AG09319 (cell line): ENCODE measurements at places on chromosomes 1 and 21.

DNA sequence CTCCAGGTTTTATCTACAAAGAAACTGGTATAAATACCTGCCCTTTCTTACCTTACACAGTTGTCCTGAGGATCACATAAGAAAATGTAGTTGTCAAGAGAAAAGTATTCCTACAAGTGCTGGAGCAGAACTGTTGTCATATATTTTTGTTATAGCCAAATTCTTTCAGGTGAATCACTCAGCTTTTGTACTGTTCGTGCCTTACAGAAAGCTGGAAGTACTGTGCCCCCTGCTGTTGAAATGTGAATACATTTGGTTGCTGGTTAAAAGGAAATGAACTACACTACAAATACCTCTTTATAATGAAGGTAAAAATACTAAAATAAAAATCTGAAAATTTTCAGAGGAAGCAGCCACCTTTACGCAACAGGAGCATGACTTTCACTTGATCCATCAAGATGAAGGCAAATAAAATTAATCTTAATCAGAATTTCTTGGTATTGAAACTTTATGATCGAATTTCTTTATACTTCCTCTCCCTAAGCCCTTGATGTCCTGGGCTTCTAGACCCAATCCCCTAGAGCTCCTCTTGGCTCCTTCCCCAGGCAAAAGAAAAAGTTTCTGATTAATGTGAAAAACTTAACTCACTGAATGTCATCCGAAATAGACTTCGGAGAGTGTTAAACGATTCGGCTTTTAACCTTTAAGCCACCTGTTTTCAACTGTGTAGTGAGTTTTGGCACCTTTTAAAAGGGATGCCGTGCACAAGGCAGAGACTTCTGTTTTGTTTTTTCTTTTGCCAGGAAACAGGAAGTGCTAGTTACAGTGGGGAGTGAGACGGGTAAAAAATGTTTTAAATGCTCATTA lies 12.5 kb downstream of the CHML start:
- DNase-seq: no peak

DNA sequence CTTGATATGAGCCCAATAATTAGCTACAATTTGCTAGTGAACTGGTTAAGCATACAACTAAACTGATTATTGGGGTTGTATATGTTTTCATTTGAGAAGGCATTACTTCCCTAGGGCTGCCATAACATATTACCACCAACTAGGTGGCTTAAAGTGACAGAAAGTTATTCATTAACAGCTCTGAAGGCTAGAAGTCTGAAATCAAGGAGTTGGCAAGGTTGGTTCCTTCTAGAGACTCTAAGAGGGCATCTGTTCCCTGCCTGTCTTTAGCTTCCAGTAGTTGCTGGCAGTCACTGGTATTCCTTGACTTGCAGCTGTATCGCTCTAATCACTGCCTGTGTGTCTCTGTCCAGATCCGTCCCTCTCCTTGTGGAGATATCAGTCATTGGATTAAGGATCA lies 86.3 kb downstream of the LHX9 start:
- DNase-seq: no peak

DNA sequence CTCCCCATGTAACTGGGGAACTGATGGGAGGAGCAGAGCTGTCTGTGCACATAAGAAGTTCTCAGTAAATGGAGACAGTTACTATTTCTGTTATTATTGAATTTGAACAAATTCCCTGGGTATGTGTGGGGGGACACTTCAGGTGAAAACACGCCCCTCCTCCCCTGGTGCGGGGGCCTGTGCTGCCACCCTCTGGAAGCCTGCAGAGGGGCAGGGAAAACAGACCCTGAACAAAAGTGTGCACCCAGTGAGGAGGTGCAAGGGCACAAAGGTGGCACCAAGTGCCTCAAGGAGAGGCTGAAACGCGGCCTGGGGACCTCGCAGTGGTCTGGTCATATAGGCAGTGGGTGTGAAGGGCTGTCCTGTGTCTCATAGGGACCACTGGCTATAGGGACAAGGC lies 18.2 kb upstream of the NADK start:
- DNase-seq: no peak

DNA sequence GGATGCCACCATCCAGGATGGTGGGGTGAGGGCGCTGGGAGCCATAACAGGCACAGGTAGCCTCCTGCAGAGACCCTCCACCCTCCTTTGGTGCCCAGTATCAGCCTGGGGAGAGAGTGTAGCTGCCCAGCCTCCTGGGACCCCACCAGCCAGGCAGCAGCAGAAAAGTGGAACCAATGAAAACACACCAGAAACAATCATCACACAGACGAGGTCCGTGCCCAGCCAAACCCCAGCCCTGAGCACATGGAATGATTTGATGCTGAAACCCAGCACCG lies 285.1 kb downstream of the PTPRU start:
- DNase-seq: no peak

DNA sequence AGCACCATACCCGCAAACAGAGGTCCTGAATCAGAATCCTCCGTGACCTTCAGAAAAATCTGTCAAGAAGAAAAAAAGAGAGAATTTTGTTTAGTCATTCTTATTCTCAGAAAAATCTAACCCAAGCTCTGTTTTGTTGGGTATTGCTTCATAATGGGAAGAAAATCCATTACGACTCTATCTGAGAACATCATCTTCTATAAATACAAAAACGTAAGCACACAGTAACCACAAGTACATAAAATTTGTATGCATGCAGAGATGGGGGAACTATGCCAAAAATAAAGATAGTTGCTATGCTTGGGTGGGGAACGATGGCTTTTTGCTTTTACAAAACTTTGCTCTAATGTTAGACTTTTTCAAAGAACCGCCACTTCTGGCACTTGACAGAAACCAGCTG lies 84.2 kb downstream of the ABCA4 start:
- no peak for DNase-seq

GRCh38 chr1:14949836-14950713 lies 203.5 kb upstream of the TMEM51 start:
- no peak for DNase-seq

GRCh38 chr21:24649691-24650090 lies 957.6 kb downstream of the MRPL39 start:
- DNase-seq: no peak

DNA sequence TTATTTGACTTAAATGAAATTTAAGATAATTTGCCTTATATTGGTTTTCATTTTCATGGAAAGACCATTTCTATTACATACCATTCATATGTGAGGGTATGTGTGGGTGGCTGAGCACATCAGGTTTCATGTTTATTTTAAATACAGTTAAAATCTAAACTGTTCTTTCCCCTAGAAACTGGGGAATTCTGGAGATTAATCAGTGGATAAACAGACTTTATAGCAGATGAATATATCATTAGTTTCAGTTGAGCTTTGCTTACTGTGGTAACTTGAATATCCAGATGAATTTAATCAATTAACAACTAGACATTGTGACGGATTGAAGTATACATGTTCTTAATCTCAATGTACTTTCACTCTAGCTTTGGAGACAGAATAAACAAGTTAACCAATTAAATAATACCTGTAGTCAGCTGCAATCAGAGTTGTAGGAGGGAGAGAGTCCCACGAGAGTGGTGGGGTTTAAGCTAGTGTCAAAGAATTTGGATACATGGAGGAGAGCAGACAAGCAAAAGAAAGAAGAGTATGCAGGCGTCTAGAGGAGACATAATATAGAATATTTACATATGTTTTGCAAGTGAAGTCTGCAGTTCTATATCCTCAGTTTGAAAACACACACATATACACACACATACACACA lies 97.6 kb downstream of the PDE4B start:
- no peak for DNase-seq

DNA sequence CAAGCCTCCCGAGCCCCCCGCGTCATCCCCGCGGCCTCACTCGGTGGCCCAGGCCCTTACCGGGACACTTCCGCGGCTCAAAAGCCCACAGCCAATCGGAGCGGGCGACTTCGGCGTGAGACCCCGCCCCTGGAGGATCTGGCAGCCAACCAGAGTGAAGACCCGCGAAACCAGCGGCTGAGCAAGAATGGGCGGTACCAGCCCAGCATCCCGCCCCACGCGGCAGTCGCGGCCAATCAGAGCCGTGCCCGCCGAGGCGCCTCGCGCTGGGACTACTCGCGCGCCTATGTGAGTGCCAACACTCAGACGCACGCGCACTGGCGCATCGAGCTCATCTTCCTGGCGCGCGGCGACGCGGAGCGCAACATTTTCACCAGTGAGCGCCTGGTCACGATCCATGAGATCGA lies 22.5 kb downstream of the DISP3 start:
- DNase-seq: no peak

DNA sequence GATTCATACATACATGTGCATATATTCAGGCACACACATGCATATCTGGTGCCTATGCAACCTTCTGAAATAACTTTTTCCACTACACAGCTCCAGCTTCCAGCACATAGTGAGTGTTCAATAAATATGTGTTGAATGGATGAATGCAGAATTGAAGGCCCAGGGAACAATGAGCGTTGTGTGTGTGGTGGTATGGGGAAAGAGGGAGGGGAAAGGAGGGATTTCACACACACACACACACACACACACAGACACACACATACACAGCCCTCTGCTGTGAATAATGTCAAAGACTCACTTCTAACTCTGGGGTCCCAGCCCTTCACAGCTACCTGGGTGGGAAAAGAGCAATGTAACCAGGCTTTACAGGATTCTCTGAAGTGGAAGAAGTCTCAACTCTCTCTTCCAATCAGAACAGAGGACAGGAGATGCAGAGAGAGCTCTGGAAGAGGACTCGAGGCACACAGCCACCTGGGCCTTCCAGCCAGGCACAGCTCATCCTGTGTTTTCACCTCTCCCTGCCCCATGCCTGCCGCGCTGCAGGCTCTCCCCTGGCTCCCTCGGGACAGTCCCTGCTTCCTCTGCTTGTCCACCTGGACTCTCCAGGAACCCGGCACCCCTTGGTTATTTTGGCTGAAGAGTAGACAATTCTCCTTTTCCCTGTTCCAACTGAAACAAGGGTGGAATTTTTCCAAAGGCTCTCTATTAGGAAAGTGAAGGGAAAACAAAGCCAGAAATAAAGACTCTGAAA lies 5.4 kb upstream of the IGSF8 start:
- no peak for DNase-seq

- DNase-seq: no peak
These were observed 6.8 kb downstream of the C1orf74 start for GRCh38 chr1:209777587-209777986.

DNA sequence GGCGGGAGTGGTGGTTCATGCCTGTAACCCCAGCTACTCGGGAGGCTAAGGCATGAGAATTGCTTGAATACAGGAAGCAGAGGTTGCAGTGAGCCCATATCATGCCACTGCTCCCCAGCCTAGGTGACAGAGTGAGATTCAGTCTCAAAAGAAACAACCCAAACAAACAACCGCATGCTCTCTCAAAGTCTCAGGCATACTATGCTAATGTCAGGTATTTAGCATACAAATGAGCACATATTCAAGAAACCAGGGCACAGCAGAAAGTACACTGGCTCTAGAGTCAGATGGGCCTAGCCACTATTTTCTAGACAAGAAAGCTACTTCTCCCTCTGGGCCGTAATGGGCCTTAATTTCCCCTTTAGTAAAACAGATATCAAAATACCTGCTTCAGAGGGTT lies 55.0 kb downstream of the ELAVL4 start:
- no peak for DNase-seq

DNA sequence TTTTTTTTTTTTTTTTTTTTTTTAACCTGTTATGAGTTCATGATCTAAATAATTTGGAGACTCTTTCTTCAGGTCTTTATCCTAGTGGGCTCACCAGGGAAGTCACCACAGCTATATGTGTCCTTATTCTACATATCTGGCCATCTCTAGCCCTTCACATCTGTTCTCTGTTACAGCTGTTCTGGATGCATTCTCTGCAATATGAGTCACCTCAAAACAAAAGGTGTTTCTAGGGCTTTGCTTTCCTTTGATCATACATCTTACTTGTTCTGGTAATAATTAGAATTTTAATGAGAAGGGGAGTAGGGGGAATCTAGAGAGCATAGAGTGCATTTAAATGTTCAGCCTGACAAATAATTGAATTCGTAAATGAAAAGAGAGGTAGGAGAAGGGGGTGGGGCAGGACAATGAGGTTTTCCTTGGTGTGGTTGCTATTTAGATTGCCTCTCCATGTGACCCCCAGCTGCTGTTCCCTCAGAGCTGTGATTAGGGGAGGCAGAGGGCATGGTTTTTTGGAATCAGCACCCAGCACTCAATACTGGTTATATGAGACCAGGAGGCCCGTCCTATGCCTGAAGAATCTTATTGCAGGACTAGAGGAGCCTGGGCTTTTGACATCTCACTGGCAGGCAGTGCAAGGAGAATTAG lies 8.0 kb downstream of the SYT6 start:
- DNase-seq: no peak

GRCh38 chr1:12040457-12041051 lies 21.3 kb downstream of the MIIP start:
- peak; percentile 34 for DNase-seq

- no peak for DNase-seq
These were observed 74.2 kb downstream of the SIK1 start for GRCh38 chr21:43352568-43353281.

DNA sequence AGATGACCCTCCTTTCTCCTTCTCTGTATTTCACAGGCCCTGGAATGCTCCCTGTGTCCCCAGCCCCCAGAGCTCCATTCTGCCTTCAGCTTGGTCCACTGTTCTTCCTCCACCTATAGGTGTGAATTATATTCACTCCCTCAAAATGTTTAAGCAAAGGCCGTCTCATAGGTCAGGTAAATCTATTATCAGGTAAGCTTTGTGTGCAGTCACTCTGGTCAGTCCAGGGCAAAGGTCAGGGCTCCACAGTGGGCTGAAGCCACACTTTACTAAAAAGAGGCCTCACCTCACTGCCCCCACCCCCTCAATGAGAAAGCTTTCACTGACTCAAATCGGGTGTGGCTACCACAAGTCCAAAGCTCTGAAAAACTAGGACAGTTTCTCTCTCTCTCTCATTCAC lies 65.9 kb downstream of the DNTTIP2 start:
- no peak for DNase-seq

GRCh38 chr1:202807451-202807925 lies 733 bp downstream of the KDM5B start:
- no peak for DNase-seq

DNA sequence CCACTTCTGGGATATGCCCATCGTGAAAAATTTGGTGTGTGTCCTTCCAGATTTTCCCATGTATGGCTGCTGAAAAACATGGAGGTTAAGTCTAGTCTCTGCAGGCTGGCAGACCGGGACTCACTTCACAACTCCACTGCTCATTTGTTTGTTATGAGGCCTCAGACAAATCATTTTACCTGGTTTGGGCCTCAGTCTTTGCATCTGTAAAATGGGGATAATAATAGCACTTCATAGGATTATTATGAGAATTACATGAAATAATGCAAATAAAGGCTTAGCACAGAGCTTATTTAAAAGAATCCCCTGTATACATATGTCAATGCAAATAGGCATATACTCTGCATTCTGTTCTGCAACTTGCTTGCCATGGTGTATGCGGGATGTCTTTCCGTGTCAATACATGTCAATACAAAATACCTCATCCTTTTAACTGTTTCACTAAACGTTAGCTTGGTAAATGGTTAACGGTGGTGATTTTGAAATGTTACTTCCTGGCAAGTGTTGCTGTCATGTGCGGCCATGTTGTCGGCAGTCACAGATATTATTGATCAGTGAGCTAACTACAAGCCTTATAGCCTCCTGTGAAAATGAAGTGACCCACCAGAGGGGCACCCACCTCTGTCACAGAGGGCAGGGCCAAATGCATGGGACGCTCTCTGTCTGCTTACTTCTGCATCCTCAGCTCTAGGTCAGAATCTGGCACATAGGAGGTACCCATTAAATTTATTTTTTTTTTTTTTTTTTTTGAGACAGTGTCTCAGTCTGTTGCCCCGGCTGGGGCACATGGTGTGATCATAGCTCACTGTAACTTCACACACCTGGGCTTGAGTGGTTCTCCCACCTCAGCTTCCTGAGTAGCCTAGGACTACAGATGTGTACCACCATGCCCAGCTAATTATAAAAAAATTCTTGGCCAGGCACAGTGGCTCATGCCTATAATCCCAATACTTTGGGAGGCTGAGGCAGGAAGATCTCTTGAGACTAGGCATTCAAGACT lies 4.3 kb downstream of the LCK start:
- DNase-seq: no peak
